ENCODE measurements at places on chromosomes 11 and 22. TPM values are rescaled to one million over a fixed set of nuclear protein-coding genes. Genes with fewer than 3 reads are reported as not detected.

DNA sequence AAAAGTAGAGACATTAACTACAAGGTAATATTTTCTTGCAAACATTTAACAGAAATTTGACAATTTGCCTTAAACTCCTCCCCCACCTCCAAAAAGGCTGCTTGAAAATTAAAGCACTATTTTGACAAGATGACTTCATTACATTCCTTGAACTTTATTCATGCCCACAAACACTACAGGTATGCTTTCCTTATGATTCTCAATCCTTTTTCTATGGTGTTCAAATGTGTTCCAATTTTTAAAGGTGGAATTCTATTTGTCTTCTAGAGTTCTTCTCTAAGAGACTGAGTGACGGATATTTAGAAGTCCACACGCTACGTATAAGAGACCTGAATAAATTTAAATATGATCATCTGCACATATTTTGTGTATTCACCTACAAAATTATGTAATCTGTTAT lies 69.4 kb downstream of the MRTFA start:
- no peak for DNase-seq
- no peaks in the 10 kb centered on the region for H3K27me3 ChIP-seq
- H3K36me3 ChIP-seq: peaks cover 5% of the 10 kb centered on the region
- peak overlapping the region; percentile 38 for H3K27ac ChIP-seq
- H3K4me3 ChIP-seq: no peak overlapping the region

The TMA7B gene
- not detected for total RNA-seq

The MS4A6E gene
- not detected for total RNA-seq

- no peak overlapping the region for H3K4me3 ChIP-seq
- peaks cover 2% of the 10 kb centered on the region for H3K27me3 ChIP-seq
- H3K27ac ChIP-seq: no peak overlapping the region
Measured at GRCh38 chr22:34588871-34589545, 476.9 kb upstream of the ISX start.

DNA sequence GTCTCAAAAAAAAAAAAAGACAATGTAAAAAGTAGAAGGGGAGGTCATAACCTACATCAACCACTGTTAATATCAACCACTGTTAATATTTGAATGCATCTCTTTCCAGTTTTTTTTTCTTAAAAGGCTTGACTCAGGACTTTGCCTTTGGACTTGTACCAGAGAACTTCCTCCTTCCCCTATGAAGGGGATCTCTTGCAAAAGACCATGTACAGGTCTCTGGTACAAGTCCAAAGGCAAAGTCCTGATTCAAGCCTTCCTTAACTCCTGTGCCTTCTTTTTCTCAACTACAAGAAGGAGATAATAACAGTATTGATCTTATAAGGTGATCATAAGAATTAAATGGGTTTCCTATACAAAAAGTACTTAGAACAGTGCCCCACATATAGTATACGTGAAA lies 563.5 kb downstream of the BUD13 start:
- no peak overlapping the region for H3K4me3 ChIP-seq
- peaks cover 42% of the 10 kb centered on the region for H3K27me3 ChIP-seq
- DNase-seq: no peak
- H3K4me1 ChIP-seq: no peaks in the 10 kb centered on the region

The KRTAP5-2 gene
- total RNA-seq: not detected

The RFPL2 gene
- total RNA-seq: not detected

GRCh38 chr11:74633406-74634393 lies 41.3 kb downstream of the POLD3 start:
- H3K4me3 ChIP-seq: no peak overlapping the region
- DNase-seq: no peak
- no peaks in the 10 kb centered on the region for H3K27me3 ChIP-seq
- peaks cover 37% of the 10 kb centered on the region for H3K4me1 ChIP-seq
- H3K36me3 ChIP-seq: peaks cover 13% of the 10 kb centered on the region

- H3K27ac ChIP-seq: no peak overlapping the region
Measured at GRCh38 chr22:22667966-22668880, 23.8 kb downstream of the GGTLC2 start.

- H3K4me3 ChIP-seq: peak overlapping the region; percentile 37
- no peaks in the 10 kb centered on the region for H3K27me3 ChIP-seq
- no peak for DNase-seq
- peaks cover 21% of the 10 kb centered on the region for H3K36me3 ChIP-seq
- H3K4me1 ChIP-seq: peaks cover 51% of the 10 kb centered on the region
Measured at GRCh38 chr11:59611570-59612565, 3.7 kb downstream of the OSBP start.

- H3K4me3 ChIP-seq: no peak overlapping the region
- no peak for DNase-seq
- H3K27me3 ChIP-seq: peaks cover 17% of the 10 kb centered on the region
- no peak overlapping the region for H3K27ac ChIP-seq
- H3K36me3 ChIP-seq: no peaks in the 10 kb centered on the region
- H3K4me1 ChIP-seq: no peaks in the 10 kb centered on the region
Measured at GRCh38 chr11:113644605-113645004, 61.5 kb downstream of the TMPRSS5 start.
